NK-92 treated with Interleukin-12 subunit alpha and Interleukin-12 subunit beta, amount 100 ng/mL, for 24 hours (cell line): ENCODE measurements at places on chromosomes 4 and X.

DNA sequence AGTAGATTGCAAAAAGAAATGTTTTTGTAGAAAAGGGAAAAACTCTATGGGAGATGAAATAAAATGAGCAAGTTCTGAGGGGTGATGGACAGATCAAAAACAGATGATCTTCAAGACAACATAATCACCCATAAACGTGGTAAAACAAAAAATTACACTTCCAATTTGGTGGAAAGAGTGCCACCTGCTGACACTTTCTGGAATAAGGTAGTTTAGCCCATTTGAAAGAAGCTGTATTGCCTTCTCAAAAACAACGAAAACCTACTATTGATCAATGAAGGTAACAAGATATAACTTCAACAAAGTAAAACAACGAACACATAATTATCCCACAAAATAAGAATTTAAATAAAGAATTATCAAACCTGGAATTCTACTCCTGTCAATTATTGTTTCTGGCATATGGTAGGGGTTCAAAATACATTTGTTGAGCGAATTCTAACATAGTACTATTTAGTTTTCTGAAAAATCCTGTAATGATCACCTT, 2.5 kb downstream of the COQ2 start:
- DNase-seq = no peak

DNA sequence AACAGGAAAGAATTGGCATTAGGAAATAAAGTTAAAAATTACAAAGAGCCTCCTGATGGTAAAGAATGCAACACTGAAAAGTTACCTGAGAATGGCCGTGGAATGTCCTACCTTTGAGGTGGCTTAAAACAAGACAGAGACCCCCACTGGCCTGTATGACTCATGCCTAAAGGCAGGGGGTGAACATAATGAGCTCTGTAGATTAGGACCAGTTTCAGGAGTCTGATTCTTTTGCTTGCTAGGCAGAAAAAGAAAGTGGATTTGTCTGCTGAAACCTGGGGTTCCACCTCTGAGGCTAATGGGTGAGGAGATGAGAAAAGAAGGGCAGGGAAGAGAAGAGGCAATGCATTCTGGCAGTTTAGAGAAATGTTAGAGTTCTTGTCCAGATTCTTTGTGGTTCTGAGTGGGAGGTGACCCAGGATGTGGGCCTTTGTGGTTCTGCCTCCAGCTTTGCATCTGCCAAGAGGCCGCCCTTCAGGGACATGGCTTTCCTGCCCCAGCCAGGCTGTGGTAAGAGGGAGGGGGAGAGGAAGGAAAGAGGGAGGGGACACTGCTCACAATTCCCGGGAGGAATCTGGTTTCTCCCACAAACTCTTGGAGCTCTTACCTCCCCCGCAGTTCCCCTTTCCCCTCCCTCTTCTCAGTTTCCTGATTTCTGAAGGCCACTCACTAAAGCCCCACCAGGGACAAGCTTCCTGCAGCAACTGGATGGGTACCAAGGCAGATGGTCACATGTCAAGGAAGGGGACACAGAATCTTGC, 109.6 kb downstream of the EFNB1 start:
- no peak for DNase-seq

DNA sequence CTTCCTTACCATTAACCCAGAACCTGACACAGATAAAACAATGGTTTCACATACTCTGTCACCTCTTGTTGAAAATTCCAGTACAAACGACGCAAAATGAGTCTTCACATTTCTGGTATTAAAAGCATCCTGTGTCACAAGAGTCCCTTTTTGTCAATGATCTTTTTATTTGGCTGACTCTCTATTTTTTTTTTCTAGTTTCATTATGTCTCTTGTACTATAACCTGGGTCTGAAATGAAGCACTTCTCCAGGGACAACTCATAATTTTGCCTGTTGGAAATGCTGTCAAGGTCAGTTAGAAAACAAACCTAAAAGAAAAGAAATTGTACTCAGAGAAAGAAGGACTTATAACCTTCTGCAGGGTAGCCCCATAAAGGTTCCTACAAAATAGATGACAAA, 93.1 kb downstream of the NR3C2 start:
- DNase-seq = no peak

GRCh38 chr4:134308910-134309309, 107.3 kb upstream of the PABPC4L start:
- no peak for DNase-seq
